Liver (tissue), 10 donors: ENCODE measurements at places on chromosomes 16 and 17.

GRCh38 chr16:73231379-73231778, 183.5 kb upstream of the ZFHX3 start:
- no peak for DNase-seq

DNA sequence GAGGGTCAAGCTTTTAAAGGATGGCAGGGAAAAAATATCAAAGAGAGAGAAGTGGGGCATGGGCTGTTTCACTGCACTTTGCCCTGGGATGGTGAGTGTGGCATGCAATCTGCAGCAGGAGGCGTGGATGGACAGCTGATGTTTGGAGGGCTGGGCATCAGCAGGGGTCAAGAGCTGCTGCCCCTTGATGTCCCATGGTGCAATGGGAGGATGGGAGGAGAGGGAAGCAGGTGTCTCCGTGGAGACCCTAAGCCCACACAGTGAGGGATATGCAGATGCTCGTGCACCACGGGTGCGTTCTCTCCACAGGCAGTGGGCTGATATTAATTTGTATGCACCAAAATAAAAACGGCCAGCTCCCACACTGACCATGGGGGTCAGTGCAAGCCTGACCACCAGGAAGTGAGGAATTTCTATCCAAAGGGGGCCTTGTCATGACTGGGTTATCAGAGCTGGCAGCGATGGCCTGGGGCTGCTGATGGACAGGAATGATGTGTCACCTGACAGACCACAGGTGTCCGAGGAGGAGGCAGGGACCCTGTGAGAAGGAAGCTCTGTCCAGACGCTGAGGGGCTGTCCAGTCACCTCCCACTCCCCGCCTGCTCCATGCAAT, 183.6 kb downstream of the IRF8 start:
- no peak for DNase-seq

GRCh38 chr17:55433629-55434422, 12.2 kb upstream of the MMD start:
- DNase-seq, result no peak

DNA sequence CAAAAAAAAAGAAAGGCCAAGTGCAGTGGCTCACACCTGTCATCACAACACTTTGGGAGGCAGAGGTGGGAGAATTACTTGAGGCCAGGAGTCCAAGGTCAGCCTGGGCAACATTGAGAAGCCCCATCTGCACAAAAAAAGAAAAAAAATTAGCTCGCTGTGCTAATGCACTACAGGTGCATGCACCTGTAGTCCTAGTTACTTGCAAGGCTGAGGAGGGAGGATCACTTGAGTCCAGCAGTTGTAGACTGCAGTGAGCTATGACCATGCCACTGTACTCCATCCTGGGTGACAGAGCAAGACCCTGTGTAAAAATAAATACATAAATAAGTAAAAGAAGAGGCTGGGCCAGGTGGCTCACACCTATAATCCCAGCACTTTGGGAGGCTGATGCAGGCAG, 39.7 kb downstream of the DCAKD start:
- no peak for DNase-seq

GRCh38 chr16:73414638-73415037, 366.7 kb upstream of the ZFHX3 start:
- no peak for DNase-seq

GRCh38 chr17:9937901-9938300, 32.8 kb upstream of the RCVRN start:
- no peak for DNase-seq

DNA sequence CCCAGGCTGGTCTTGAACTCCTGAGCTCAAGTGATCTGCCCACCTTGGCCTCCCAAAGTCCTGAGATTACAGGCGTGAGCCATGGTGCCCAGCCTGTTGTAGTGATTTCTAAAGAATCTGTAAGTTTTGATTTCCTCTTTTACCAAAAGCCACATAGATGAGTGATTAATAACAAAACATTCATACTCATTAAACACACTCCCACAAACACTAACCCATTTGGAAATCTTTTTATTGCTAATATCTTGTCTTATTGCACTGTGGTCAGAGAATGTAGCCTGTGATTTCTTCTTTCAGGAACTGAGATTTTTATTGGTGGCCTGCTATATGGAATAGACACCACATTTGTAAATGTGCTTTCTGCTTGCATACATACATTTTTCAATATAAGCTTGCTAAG, 31.6 kb downstream of the MYH10 start:
- DNase-seq, result no peak

DNA sequence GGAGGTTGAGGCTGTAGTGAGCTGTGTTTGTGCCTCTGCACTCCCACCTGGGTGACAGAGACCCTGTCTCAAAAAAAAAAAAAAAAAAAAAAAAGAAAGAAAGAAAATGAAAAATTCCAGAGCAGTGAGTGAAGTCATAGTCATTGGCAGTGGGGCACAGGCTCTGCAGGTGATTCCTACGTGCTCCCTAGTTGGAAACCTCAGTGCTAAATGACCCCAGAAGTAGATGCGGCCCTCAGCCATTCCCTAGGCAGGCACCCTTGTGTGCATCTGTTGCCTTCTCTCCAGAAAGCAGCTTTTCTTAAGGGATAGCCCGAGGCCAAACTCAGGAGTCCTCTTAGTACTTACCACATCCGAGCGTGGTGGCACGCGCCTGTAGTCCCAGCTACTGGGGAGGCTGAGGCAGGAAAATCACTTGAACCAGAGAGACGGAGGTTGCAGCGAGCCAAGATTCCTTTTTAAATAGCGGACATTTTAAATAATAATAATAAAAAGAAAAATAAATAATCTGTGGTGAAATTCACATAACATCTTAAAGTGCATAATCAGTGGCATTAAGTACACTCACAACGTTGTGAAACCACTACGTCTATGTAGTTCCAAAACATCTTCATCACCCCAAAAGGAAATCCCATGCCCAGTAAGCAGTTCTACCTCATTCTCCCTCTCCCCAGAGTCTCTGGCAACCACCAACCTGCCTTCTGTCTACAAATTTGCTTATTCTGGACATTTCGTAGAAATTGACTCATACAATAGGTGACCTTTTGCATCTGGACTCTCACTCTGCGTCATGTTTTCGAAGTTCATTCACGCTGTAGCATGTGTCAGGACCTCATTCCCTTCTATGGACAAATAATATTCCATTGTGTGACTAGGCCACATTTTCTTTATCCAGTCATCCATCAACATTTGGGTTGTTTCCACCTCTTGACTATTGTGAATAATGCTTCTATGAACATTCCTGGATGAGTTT, 12.5 kb upstream of the SPHK1 start:
- DNase-seq, result no peak

DNA sequence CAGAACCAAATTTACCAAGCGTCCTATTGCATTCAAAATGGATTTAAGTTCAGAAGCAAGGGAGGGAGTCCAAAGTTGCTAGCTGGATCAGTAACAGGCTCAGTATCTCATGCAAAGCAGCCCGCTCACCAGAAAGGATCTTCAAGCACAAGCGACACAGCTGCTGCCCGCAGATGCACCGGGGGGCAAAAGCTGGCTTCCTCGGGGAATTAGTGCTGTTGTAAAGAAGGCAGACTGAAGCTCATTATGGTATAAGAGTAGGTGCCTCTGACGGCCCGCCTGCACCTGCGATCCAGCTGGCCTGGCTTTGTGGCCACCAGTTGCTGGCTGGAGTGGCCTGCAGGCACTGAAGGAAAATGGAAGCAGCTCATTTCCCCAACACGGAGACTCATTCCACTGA, 128.4 kb upstream of the RCVRN start:
- DNase-seq, result no peak

DNA sequence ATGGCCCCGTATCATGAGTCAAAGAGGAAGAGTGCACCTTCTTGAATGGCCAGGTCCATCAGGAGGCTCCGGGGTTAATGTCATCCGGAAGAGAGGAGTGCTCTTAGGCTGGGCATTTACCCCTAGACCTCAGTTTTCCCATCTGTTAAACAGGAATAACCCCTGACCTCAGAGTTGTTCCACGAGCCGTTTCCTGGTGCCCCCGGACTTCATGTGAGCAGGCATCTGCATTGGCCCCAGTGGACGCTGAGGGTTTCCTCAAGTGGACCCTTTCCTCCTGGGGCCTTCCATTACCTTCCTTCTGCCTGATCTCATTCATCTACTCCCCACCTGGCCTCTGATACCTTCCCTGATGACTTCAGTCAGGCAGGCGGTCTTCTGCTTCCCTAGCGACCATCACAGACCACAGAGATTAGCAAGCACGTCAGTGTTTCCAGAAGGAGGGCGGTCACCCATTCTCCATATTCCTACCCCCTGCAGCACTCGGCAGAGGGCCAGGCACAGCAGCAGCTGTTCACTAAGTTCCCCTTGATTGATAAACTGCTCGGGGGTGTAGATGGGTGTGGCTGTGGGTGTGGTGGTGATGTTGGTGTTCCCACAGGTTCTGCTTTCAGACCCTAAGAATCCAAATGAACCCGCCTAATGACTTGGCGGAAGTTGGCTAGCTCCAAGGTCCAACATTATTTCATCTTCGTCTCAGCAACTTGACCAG, 346.6 kb upstream of the TNRC6C start:
- DNase-seq, result peak; percentile 58

- DNase-seq, result no peak
These were observed 23.0 kb downstream of the SUPT6H start for GRCh38 chr17:28684963-28685362.

DNA sequence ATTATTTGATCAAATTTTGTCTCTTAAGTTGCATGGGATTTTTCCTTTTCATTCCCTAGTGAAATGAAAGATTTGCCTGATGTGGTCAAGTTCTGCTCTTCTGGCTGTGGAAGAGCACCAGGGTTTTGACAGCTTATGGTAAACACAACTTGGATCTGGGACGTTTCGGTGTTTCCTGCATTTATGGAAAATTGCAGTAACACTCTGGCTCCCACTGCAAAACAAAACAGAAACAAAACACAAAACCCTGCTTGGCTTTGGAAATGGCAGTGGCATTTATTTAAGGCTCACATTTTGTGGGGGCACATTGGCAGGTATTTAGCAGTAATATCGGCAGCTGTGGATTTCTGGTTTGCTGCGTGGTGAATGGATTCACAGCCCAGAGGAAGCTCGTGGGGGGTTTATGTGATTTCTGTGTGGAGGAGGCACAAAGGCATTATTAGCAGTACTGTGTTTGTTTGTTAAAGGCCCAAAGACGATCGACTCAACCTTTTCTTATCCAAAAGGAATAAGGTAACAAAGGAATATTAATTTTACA, 377.8 kb downstream of the SNX29 start:
- DNase-seq, result no peak

GRCh38 chr17:61253937-61254574, 145.6 kb upstream of the TBX2 start:
- no peak for DNase-seq

- DNase-seq, result no peak
These were observed 181.2 kb downstream of the CHD9NB start for GRCh38 chr16:52871481-52871880.

GRCh38 chr17:17398943-17399926, 77.6 kb upstream of the MED9 start:
- no peak for DNase-seq
